ENCODE measurements at places on chromosomes 3 and 15.

- DNase-seq: no peak
Measured at GRCh38 chr15:59819092-59819491, 130.0 kb upstream of the BNIP2 start.

- DNase-seq: no peak
Measured at GRCh38 chr3:29279806-29280205, 1.1 kb upstream of the RBMS3 start.

DNA sequence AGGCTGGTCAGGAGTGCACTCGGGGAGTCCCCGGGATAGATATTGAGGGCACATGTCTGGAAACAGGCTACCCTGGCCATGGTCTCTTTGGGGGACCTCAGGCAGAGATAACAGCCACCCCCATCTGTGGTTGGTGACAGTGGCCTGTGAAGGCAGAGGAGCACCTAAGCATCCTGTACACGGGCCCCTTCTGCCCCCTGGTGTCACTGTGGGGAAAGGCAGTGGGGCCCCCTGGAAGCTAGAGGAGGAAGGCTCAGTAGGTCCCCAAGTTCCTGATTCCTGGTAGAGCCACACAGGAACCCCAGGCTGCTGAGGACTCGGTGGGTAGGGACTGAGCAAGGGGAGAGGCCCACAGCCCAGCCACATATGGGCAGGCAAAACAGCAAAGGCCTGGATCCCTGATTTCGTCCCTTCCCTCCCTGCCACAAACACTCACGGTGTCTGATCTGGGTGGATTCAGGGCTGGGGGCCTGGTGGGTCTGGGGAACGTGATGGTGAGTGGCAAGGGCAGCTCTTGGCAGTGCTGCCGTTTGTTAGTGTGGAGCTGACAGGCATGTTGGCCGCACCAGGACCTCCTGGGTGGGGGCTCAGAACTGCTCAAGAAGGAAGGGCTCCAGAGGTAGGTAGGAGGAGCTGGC is 14.1 kb upstream of the CXCR6 start:
- peak; percentile 12 for DNase-seq

- DNase-seq: no peak
Measured at GRCh38 chr15:60509470-60509869, 30.5 kb upstream of the ICE2 start.

DNA sequence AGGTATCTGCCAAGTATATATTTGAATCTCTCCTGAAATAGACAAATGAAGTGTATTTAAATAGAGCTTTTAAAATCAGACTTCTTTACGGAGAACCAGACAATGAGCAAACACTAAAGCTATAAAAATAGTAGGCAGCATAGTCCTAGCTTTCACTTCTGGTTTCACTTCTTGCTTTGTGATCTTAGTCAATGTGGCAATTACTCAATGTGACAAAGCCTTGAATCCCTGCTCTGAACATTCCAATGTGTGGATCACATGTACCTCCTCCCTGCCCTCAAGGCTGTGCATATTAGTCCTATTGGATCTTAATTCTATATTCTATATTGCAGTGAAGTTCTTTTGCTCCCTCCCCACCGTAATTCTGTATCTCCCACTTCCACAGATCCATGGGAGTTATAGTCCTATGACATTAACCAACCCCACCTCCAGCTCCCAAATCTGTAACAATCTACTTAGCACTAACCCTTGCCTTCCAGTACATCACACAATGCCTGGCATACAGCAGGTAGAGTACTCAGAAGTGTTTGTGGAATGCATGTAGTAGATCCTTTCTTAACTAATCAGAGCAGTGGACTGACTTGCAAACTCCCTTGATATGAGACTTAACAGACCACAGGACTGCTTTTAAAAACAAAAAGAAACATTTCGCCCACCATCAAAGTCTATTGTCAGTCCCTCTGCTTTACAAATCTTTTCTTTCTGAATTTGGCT is 24.3 kb upstream of the CP start:
- peak; percentile 23 for DNase-seq

DNA sequence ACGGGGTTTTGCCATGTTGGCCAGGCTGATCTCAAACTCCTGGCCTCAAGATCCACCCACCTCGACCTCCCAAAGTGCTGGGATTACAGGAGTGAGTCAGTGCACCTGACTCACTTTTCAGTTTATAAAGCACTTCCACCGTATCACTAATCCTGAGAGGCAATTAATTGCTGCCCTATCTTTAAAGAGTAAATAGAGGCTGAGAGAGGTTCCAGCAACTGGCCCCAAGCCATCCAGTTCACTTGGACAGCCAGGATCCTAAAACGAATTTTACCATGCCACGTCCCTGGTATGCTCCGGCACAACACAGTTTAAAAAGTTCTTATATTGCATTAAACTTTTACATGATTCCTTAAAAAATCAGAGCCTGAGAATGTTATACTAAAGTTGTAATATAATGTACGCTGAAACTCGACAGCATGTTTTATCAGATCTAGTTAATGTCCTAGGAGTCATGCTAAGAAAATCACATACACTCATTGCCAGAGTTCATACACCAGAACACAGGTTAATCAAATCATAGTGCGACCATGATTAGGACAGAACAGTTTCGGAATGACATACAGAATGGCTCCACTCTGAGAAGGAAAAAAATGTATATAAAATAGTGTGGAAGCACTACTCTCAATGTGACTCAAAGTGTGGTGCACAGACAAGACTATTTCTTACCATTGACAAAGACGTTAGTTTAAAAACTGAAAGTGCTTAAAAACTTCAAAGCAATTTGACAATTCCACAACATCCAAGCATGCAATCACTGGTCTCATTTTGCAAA is 125.4 kb downstream of the ULK4 start:
- peak; percentile 13 for DNase-seq

GRCh38 chr15:64870353-64870752 is 28.6 kb downstream of the PLEKHO2 start:
- no peak for DNase-seq

- peak; percentile 67 for DNase-seq
Measured at GRCh38 chr15:23472678-23473077, 25.6 kb upstream of the GOLGA6L2 start.

- DNase-seq: no peak
Measured at GRCh38 chr3:8279476-8279875, 222.1 kb upstream of the LMCD1 start.

GRCh38 chr15:28936081-28936480 is 50.3 kb downstream of the APBA2 start:
- no peak for DNase-seq

DNA sequence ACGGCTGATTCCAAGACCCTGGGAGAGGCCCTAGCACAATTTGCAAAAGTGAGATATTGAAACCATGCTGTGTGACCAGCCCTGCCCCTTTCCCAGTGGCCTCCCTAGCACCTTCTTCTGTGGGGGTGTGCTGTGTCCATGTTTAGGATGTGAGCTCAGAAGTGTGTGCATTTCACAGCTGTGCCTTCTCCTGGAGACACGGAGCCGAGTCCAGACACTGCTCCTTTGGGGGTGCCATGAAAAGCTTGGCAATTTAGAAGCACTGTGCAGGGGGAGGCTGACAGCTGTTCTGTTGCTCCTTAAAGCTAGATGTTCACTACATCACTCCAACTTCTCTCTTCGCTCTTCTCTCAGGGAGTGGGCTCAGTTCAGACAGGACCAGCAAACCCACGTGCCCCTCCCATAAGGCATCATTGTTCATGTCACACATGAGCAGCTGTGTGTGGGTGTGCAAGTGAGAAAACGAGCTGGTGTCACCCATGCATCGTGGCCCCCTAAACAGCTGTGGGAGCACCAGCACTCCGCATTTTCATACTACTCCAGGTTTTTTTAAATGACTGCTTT is 492.6 kb downstream of the GABRG3 start:
- DNase-seq: no peak

DNA sequence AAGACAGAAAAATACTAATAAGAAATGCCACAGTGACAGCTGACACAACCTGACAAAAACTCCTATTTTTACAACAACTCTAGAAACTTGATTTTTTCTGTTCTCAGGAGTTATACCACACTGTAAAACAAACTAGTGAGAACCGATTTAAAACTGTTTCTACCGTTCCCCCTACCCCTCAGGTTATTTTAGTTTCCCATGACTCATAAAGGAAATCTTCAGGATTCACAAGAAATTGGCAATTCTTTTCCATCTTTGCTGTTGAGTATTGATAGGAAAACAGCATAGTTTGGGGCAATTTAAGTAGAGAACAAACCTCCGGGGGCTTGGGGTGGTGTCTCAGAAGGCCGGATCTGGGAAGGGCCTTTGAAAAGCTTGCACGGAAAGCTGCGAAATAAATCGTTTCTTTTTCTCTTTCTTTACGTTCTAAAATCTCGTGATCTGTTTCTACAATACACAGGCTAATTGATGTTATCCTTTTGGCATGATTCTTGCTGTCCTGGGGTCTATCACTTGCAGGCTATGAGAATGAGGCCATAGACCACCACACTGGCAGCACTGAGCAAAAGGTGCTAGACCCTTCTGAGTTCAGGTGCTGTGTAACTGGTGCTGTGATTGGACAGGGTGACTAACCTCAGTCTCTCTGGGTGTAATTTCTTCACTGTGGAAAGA is 89.3 kb downstream of the LPP start:
- DNase-seq: no peak

DNA sequence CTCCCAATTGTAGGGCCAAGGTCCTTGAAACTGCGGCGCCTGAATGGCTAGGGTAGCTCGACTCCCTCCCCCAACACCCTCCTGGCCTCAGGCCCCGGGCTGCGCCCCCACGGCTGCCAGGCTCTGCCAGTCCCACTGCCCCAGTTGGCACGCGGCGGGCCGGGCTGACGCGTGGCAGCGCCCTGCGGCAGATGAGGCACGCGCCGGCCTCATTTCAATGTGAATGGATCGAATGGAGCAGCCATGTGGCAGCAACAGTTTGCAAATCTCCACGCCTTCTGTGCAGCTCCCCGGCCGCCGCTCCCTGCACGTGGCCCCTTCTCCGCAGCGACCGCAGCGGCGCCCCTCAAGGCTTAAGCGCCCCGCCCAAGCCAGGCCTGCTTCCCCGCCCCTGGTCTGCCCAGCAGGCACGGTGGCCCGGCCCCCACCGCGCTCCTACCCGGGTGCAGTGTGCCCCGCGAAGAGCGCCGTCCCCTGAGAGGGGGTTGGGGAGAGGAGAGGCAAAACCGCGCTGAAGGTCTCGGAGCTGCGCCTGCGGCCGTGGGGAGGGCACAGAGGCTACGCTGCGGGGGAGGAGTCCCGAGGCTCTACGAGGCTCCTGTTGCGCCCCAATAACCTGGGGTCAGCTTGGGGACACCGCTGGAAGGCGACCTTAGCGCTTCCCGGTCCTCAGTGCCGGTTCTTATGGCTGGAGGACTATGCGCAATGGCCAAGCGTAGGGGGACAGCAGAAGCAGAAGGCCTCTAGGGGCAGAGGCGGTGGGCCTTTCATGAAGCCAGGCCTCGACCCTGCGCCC is 3.1 kb upstream of the DLL4 start:
- no peak for DNase-seq

DNA sequence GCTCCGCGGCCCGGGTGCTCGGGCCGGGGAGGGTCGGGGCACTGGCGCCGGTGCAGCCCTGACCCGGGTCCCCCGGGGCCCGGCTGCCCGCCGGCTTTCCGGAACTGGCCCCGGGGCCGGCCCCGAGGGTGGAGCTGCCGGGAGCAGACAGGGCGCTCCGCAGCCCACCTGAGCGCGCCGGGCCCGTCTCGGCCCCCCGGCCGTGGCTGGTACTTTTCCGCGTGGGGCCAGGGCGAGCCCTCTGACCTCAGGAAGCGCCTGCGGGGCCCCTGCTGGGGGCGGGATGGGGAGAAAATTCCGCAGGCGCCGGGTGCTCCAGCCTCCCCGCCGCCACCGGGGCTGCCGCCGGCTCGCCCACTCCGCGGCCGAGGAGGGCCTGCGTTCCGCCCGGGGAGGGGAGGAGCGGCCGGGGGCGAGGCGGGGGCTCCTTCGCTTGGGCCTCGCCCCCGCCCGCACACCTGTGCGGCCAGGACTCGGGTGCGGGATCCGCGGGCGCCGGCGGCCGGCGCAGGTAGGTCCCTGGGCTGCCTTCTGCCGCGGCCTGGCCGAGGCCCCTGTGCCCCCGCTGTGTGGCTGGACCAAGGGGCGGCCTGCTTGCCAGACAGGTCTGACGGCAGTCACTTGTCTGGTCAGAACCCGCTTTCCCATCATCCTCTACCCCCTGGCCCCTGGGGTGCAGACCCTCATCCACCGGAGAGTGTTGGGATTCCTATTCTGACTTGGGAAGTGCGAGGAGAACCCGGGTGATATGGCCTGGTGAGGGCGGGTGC is 3.5 kb downstream of the FURIN start:
- no peak for DNase-seq

GRCh38 chr15:53072077-53072476 is 281.9 kb upstream of the ONECUT1 start:
- DNase-seq: peak; percentile 90

DNA sequence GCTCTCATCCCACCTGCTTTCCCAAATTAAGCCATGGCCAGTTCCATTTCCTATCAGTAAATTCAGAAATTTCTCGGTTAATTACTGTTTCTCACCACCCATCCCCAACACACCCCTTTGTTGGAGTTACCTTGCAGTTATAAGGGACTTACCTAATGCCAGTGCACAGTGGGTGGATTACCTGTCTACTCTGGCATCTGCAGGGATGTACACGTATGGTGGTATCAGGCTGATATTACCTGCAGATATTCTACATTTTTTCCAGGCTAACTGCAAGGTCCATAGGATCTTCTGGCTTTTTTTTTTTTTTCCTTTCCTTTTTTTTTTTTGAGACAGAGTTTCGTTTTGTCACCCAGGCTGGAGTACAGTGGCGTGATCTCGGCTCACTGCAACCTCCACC is 7.9 kb upstream of the MRAS start:
- no peak for DNase-seq

- no peak for DNase-seq
Measured at GRCh38 chr3:69012100-69012799, 1.2 kb downstream of the EOGT start.

- DNase-seq: no peak
Measured at GRCh38 chr3:135175728-135176277, 380.7 kb downstream of the EPHB1 start.

DNA sequence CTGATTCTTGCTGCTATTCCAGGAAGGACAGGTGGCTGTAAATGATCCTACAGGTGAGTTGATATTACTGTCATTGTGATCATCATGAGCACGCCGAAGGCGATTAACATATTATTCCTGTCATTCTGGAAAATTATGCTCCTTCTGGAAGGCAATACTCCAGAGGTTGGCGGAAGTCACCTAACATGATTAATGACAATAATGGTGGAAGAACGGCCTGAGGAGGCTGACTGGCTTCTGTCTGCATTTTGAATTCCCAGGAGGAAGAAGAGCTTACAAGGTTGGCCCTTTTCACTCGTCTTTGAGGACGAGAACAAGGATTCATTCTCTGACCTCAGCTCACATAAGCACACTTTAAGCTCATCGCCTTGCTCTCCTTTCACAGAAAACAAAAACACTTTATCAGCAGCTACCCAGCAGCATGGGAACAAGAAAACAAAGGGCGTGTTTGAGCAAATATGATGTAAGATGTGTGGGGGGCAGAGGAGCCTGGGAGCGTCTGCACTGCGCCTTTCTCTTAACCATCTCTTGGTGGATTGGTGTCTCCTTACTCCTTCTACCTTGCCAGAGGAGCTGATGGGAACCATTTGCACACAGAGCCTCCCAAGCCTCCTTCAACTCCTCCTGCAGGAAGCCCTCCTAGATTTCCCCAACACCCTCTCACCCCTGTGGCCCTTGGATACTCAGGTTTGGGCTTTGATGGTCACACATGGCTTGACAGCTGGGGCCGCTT is 23.0 kb downstream of the ACSBG1 start:
- DNase-seq: no peak

- no peak for DNase-seq
Measured at GRCh38 chr3:142628801-142629200, 32.6 kb downstream of the PLS1 start.

GRCh38 chr3:51983578-51984268 is 388 bp downstream of the ACY1 start:
- no peak for DNase-seq

Measured in MG63 (cell line).